ENCODE measurements at places on chromosomes 5 and 9. TPM values are rescaled to one million over a fixed set of nuclear protein-coding genes. Genes with fewer than 3 reads are reported as not detected.

The WHRN gene
- total RNA-seq: 1.4 TPM

The IFNK gene
- total RNA-seq: not detected

- no peak for DNase-seq
Measured at GRCh38 chr5:58326022-58326421, 133.9 kb downstream of the PLK2 start.

The PRDM9 gene
- total RNA-seq: not detected

DNA sequence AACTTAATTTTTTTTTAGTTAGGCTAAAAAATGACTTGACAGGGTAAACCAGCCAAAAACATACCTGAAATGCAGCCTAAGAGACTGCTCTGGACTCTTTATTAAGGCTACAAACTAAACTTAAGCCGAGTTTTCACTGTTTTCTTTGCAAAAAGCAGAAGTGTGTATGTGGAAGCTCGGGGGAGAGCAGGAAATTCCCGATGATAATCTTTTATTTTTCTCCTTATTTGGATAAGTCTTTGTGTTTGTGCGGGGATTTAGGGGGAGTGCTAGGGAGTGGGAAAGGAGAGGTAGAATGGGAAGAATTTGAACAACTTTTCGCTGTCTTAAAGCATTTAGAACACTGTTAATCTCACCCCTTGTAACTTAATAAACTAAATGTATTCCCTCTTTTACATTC is 30.7 kb upstream of the GPR21 start:
- no peak for DNase-seq

The SH2D3C gene
- total RNA-seq: not detected

- peak; percentile 59 for DNase-seq
Measured at GRCh38 chr5:142888469-142889085, 118.4 kb downstream of the ARHGAP26 start.

DNA sequence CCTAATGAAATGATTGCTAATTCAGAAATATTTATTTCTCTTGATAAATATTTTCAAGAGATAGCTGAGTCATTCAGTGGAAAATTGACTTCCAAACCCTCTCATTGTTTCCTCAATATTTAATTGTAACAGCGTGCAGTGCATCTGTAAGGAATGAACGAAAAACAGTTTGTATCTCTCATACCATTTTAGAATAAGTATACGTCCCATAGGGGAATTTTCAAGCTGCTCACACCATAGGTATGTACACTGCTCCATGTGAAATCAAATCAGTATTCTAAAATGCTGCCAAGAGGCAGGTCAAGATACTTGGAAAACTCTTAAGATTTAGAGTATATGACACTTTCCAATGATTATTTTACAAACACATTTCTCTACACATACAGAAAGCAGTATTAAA is 202.2 kb downstream of the ARL15 start:
- no peak for DNase-seq

DNA sequence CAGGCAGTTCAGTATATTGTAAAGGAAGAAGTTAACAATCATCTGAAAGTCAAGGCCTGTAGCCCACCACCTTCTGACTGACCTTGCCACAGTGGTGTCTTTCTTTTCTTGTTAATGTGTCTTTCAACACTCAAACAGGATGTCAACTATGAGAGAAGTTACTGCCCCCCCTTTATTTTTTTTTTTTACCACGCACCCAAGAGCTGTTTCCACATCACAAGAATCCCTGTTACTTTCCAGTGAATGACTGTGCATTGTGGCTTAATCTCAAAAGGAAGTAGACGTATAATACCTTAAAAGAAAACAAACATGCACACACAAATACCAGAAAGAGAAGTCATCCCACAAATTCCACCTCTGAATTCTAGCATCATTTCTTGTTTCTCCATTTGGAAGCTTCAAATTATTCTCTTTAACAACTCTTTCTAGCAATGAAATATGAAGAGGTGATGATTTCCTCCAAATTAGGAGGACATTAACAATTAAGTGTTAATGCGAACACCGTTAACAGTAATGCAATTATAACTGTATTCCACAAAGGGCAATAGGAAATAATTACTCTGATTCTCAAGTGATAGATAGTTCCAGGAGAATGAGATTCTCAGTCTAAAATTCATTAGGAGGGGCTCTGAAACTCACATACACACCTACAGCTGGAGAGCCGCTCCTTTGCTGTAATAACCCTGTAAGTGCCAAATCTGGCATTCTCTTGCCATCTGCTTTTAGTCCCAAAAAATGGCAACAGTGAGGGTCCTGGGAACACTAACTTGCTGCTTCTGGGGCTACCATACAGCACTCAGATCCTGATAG is 201.0 kb downstream of the EFNA5 start:
- no peak for DNase-seq

GRCh38 chr9:108080285-108080684 is 590.7 kb upstream of the KLF4 start:
- DNase-seq: no peak

The SERINC5 gene
- total RNA-seq: 226 TPM

GRCh38 chr5:14525397-14525796 is 56.2 kb upstream of the OTULINL start:
- no peak for DNase-seq

- DNase-seq: no peak
Measured at GRCh38 chr5:160272889-160273288, 39.5 kb downstream of the CCNJL start.

DNA sequence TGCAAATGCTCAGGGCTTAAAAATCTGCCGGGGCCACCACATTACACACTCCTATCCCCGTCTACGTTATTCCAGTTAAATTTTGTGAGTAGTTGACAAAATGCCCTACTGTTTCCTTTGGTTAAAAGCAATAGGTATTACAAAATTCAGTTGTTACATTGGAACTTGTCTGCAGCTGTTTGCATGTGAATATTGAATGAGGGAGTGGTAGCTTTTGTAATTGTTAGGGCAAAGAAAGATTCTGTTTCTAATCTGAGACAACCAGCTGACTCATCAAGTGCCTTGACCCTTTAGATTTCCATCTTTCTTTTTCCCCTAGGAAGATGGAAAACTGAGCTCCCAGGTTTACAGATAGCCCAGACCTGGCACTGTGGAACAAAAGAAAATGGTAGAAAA is 30.2 kb downstream of the MAML1 start:
- DNase-seq: no peak

- DNase-seq: no peak
Measured at GRCh38 chr5:141915881-141916336, 7.8 kb upstream of the DELE1 start.

The PCAT7 gene
- total RNA-seq: 10.4 TPM

DNA sequence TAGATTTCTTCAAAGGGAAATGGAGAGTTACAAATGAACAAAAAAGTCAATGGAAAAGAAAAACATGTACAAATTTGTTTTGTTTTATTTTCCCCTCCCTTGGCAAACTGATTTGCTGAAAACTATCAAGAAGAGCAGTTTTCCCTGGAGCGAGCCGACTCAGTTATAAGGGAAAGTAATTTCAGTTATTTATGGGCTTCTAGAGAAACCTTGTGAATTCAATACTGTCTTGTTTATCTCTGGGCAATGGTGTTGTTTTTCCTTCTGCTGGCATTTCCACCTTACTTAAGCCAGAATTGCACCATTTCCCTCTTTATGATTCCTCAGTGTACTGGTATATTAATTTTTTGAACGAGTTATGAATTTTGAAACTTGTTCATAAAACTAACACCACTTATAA is 1163.6 kb downstream of the CDH12 start:
- DNase-seq: no peak

GRCh38 chr9:35691757-35692301 is 2.1 kb upstream of the TPM2 start:
- DNase-seq: no peak

DNA sequence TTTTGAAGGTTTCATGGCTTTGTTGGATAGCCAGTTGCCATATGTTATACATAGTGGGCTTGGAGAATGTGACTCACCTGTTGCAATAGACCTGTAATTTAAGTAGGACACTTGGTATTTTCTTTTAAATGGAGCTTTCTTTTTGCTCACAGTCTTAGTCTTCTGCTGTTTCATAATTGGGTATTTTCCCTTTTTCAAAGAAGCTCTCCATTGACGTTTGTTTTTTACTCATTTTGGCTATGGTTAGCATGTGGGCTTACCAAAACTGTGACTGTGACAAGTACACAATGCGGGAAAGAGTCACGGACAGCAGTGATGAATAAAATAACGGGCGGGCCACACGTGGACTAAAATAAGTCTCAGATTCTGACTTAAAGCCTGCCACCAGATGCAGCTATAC is 23.2 kb upstream of the RNF20 start:
- no peak for DNase-seq

The CDH6 gene
- total RNA-seq: 16.0 TPM

DNA sequence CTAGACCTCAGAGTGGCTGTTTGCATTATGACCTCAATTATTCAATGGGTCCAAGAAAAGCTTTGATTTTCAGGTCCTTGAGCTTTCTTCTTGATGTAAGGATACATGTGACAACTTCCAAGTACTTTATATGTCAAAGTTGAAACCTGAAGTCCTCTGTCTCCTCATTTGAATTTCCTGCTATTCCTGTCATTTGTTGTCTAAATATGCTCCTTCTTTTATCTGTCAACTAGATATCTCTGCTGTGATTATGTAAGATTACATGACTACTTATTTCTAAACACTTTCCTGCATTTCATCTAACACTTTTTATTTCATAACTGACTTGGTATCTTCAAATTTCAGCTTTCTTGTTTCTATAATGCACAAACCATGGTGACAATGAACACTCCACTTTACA is 670.0 kb upstream of the FAM174A start:
- DNase-seq: no peak

GRCh38 chr9:81424431-81424830 is 264.9 kb downstream of the TLE1 start:
- DNase-seq: no peak

DNA sequence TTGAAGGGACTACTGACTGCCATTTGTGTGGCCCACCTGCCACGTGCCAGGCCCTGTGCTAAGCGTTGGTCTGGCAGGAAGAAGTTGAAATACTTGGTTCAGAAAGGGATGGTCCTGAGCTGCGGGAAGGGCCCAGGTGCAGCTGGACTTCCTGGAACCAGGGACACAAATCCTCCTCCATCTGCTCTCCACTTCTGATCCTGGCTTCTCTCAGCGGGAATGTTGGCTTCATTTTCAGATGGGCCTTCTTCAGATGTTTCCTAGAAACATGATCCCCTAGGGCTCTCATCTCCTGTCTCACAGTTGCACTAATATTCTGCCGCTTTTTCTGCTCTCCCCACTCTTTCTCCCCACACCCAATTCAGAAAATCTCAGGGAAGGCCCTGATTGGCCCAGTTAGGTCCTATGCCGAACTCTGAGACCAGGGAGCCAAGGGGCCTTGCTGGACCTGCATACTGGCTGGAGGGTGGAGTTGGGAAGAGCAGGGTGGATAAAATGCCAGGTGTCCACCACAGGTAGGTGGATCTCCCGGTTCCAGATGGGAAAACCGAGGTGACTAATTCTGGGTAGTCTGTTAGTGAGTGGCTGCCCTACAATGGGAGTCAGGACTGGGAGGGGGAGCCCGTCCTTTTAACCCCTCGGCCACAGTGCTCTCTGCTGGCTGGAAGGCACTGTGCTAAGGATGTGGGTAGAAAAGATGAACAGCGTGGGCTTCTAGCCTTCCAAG is 19.4 kb downstream of the PSAT1 start:
- DNase-seq: no peak

The SHISAL2B gene
- not detected for total RNA-seq
